CD4-positive, alpha-beta T cell treated with Interleukin-6 for 4 hours (primary cell): ENCODE measurements at places on chromosomes 13 and 19.
A peak's percentile ranks its signal among the peaks of the same experiment; 100 is the strongest.

GRCh38 chr13:34164582-34164981, 346.6 kb downstream of the RFC3 start:
- DNase-seq, result no peak

DNA sequence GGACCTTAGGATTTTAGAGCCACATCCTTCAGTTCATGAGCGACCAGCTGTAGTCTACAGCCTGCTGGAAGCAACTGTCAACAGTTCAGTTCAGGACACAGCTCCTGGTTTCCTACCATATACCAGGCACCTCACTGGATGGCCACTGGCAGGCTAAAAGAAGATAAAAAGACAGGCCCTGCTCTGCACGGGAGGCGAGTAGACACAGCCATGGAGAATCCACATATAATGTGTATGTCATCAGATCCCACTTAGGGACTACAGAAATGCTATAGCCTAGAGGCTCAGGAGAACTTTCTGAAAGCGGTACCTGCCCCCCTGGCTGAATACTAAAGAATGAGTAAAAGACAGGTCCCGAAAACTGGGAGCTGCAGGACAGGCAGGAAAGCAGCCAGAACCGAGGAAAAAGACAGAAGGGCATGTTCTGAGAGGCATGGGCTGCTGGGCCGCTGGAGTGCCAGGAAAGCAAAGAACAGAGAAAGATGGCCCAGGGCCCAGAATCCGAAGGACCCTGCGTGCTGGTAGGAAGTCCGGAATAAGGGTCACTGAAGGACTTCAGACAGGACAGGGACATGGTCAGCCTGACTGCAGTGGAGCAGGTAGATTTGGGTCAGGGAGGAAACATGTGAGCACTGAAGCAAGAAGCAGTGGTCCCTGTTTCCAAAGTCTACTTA, 23.5 kb downstream of the DZIP1 start:
- no peak for DNase-seq

- no peak for DNase-seq
Observed at GRCh38 chr13:48446464-48446863, 33.6 kb upstream of the LPAR6 start.

GRCh38 chr13:75907044-75907443, 270.9 kb downstream of the LMO7 start:
- DNase-seq, result no peak

DNA sequence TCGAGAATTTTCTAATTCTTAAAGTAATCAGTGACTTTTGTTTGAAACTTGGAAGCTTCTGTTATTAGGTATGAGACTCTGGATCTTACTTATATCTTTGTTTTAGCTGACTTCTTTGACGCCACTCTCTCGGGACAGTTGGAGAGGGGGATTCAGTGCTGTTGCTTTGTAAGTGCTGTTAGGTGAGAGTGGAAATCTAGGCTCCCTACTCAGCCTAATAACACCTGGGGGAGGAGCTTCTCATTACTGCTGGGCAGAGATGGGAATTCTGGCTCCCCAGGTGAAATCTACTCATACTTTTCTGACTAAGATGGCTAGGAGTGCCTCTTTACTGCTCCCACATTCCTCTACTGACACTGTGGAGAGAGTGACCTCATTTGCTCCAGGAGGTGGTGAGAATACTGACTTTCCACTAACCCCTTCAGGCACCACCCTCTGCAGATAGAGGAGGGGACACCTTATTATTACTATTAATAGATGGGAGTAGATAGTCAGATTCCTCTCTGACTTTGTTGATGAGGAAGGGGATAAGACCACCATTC, 324.9 kb upstream of the SPRY2 start:
- no peak for DNase-seq

DNA sequence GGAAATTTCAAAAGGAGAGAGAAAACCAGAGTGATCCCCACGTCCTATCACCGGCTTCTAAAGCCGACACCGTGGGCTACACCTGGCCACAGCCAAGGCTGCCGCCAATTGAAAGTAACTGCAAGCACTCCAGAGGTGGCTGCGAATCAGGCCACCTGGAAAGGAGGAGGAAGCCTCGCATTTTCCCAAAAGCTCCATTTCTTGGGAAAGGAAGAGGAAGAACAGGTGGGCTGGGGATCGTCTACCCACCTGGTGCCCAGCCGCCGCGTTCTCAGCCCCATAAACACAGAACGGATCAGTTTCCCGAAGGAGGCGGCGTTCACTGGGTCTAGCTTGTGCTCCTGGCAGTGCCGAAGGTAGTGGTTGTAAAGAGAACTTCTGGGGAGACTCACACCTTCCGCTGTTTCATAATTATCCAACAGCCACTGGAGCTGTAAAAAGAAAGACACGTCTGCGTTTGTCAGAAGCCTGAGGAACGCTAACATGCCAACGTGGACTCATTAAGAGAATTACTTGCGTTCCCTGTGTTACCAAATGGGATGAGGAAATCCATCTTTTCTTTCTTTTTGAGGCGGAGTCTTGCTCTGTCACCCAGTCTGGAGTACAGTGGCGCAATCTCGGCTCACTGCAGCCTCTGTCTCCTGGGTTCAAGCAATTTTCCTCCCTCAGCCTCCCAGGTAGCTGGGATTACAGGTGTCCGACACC, 38.1 kb upstream of the RANBP3 start:
- DNase-seq, result no peak

- no peak for DNase-seq
Observed at GRCh38 chr13:71714802-71715375, 152.1 kb downstream of the DACH1 start.

GRCh38 chr19:35248310-35249145, at the start of gene LSR:
Gene LSR (plus strand): TSS chr19:35249002. CDS start chr19:35249023, 21 bp downstream.
- DNase-seq, result peak; percentile 80

GRCh38 chr13:30744056-30744680, 8.8 kb downstream of the ALOX5AP start:
- peak; percentile 85 for DNase-seq

DNA sequence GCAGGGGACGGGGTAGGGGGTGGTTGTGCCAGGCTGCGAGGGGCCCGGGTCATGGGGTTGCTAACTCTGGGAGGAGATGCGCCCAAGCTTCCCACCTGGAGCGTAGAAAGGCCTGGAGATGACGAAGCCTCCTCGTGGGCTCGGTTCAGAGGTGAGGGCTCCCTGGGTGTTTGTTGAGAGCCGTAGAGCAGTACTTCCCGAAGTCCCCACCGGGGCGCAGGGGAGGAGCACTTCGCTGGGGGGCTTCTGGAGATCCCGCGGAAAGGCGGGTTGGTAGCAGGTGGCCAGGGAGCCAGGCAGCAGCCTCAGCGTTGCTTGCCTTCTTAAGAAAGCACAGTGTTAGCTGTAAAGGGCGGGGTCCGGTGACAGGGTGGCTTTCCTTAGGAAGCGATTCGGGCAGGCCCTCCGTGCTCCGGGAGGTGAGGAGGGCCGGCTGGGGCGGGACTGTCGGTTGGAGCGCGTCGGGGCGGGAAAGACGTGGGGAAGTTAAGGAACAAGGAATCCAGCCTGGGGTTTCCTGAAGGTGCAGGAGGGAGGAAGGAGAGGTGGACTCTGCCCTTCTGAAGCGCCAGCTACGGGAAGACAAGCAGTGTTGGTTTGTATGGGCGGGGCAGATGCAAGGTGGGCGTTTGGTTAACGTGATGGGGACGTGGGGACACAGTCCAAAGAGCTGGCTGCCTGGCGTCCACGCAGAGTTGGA, 3.3 kb downstream of the VSTM2B start:
- DNase-seq, result no peak

DNA sequence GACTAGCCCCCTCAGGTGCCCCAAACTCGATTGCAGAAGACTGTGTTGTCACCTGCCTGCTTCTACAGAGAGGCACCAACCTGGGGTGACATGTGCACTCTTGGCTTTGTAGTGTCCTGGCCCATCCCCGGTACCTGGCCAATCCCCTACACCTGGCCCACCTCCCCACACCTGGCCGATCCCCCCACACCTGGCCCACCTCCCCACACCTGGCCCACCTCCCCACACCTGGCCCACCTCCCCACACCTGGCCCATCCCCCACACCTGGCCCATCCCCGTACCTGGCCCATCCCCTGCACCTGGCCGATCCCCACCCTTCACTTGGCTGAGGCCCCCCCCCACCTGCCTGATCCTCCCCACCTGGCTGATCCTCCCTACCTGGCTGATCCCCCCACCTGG, 25.4 kb downstream of the ATP11A start:
- DNase-seq, result no peak

- no peak for DNase-seq
Observed at GRCh38 chr13:25990801-25991200, 61.0 kb downstream of the SHISA2 start.

DNA sequence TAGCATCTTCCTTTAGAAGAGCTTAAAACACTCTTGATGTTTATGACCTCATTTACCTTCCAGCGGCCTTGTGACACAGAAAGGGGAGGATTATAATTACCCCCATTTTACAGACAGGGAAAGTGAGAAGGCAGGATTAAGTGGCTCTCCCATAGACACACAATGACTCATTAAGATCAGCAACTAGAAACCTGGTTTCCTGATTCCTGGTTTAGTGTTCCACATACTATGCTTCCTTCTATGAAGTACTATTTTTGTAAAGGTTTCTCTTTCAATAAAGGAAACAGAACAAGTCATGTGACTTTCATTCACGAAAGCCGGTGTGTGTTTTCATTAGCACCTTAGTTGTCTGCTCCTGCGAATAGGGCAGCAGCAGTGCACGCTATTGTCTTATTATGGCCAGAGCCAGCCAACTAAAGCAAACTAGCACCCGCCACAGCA, 8.3 kb downstream of the IRS2 start:
- DNase-seq, result no peak

DNA sequence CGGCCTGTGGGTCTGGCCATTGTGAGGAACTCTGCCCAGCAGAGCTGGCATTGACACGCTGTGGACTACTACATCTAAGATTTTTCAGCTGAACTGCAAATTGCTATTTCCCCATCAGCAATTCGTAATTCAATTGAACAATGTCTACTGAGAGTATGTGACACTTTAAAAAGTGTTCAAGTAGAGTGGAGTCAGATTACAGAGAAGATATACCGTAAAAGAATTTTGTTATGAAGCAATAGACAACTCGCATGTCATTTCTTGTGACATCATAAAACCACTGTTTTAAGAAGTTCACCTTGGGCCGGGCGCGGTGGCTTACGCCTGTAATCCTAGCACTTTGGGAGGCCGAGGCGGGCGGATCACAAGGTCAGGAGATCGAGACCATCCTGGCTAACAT, 32.5 kb upstream of the C1QTNF9 start:
- no peak for DNase-seq

- DNase-seq, result no peak
Observed at GRCh38 chr19:51252306-51253079, 1.6 kb downstream of the SIGLECL1 start.

DNA sequence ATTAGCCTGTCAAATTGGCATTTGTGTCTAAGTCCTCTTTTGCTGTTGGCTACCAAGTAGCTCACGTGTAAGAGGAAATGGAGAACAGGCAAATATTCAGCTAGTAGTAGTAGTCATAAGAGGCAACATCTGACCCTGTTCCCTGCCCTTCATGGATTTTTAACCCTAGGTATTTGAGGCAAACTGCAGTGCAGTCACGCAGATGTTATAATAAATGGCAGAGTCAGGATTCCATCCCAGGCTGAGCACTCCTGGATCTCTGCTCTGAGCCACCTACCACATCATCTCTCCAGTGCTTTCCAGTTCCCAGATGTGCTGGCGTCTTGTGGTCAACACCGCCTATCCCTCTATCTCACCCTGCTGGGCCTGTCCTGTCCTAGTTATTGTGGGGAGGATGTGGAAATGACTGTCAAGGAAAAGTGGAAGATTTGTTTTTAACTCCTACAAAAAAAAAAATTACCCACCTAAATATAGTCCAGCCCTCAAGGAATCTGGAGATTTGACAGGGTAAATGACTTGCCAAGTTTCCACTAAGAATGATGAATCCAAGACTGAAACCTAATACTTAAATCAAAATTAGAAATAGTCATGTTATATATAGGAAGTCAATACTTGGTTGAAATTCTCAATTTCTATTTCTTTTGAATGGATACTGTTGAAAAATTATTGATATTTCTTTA, 322.9 kb downstream of the GPC6 start:
- DNase-seq, result no peak

- no peak for DNase-seq
Observed at GRCh38 chr13:109840201-109840892, 54.0 kb upstream of the IRS2 start.
